ENCODE measurements at places on chromosomes 2 and 18.

DNA sequence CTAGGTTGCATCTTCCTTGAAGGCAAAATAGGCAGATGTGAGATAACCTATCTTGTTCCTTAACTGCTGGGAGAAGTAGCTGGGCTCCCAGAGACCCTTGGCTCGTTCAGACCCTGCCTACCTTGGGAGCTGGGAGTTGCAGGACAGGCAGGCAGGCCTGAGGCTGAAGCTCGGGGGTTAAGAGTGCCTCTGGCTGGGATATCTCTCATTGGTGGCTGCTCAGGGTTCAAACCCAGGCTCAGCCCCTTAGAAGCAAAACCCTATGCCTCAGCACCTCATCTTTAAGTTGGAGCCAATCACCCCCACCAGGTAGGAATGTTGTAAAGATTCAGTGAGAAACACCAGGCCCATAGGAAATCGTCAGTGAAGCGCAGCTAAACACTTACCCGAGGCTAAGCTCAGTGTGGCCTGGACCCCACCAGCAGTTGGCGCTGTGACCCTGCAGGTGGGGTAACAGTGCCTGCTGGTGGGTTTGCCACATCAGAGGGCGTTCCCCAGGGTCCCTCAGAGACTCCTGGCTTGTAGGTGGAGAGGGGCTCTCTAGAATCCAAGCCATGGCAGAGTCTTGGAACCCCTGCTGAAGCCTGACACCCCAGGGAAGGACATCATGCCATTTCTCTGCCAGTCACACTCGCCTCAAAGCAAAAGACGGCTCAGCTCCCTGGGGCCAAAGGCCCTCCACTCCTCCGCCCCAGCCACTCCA is 54.6 kb upstream of the GPR17 start:
- peak; percentile 64 for DNase-seq

DNA sequence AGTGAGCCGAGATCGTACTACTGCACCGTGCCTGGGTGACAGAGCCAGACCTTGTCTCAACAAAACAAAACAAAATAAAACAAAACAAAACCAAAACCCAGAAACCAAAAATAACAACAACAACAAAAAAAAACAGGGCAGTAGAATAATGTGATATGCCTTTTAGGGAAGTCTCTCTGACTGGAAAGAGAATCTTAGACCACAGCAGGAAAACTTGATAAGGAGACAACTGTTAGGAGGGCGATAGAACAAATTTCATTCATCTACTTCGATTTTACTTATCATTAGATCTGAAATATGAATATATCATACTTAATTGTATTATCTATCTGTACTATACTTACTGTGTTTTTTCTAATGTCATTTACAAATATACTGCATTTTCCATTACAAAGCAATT is 109.0 kb upstream of the CNTNAP5 start:
- DNase-seq, result no peak

DNA sequence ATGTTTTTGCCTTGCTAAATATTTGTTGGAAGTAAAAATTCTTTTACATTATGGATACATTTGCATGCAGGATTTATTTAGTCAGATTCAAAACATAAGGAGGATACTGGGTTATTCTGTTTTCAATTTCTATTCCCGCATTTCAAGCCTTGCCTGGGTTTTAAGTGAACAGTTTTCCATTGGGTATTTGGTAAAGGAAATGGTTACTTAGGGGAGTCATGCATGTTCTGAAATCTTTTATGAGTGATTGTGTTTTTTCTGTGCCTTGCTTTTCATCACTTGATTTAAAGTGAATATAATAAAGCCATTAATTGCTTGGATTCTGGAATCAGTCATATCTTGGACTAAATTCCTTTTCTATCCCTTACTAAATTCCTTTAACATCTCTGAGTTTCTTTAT is 12.0 kb upstream of the SP9 start:
- no peak for DNase-seq

DNA sequence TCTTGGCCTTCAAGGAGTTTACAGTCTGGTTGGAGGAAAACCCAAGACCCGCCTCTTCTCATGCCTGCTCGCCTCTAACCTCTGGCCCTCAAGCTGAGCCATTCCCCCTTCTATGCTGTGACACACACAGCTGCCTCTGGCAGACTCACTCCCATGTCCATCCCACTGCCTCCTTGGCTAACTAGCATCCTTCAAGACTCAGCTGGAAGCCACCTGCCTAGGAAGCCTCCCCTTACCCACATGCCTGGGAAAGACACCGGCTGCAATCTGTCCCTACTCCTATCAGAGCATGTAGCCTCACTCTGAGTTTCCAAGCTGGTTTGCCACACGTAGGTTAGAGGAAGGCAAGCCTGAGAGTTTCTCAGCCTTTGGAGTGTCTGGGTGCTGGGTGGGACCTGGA is 6.9 kb upstream of the MGAT4A start:
- DNase-seq, result no peak

DNA sequence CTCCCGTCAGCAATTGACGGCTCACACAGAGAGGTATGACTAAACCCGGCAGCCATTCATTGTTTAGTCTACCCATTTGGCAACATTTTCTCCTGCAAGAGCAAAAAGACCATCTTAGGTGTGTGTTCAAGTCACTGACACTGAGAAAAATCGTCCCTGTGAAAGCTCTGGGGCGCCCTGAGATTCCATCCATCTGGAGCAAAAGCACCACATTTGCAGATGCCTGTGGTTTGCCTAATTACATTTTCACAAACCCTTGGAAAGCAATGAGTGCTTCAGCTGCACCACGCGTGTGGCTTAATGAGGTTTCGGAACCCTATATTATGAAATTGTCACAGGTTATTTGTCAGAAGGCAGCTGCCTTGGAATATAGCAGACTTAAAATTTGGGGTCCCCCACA is 110.7 kb upstream of the PTPRM start:
- no peak for DNase-seq

DNA sequence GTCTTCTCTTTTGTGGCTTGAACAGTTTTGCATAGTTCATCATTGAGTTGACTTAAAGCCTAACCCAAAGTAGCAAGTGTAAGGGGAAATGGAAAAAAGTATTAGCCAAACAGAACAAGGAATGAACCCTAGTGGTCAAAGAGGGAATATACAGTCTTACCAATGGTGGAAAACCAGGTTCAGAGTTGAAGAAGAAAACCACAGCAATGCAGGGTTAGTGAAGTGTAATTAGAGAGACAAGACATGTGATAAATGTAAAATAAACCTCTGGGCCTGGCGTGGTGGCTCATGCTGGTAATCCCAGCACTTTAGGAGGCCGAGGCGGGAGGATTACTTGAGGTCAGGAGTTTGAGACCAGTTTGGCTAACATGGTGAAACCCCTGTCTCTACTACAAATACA is 2.4 kb downstream of the TTN start:
- DNase-seq, result no peak

DNA sequence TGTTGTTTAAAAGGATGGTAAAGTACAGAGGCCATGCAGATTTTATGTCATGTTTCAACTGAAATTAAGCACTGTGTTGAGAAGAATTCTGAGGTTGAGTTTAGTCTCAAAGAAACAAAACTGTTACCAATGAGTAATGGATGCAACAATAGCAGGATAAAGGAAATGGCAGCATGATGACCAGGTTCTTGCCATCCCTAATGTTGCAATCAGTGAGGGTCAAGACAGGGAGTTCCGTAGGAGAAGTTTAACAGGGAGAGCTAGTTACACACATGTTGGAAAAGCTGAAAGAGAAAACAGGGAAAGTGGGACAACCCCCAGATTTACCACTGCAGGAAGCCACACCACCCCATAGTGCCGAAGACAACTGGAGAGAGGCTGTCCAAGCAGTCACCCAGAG is 343.8 kb upstream of the EPHA4 start:
- no peak for DNase-seq

- no peak for DNase-seq
Observed at GRCh38 chr18:33987206-33987605, 237.5 kb downstream of the NOL4 start.

DNA sequence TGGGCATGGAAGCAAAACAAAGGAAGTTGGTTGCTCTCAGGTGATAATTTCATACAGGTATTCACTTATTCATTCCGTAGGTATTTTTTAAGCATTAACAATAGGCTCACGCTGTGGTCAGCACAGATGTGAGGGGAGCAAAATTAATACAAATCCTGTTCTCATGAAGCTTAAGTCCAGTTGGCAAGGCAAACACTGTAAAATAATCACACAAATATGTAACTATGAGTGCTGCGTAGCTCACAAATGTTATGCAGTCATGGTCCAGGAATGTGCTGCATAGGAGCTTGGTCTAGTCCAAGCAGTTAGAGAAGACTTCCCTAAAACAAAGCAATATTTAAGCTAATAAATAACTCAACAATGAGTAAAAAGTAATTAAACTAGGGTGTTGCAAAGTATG is 23.9 kb downstream of the SP5 start:
- DNase-seq, result no peak

GRCh38 chr2:58239243-58239925 is 1.7 kb downstream of the FANCL start:
- no peak for DNase-seq

GRCh38 chr2:120398996-120399888 is 53.3 kb downstream of the INHBB start:
- no peak for DNase-seq

- no peak for DNase-seq
Observed at GRCh38 chr2:224646242-224646846, 61.2 kb upstream of the CUL3 start.

DNA sequence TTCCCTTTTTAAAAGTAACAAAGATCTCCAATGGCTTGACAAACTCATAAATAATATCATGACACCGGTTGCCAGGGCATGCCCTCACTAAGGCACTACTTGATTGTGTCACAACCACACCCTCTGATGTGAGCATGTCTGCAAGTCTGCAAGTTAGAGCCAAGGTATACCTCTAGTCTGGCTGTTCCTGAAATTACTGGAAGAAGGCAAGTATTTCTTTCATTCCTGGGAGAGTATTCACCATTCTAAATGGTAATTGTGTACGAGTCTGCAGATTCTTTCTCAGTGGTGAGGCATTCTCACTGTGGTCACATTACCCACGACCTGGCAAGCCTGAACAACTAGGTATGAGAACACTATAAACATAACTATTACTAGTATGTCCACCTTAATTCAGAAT is 25.7 kb upstream of the RNU4ATAC start:
- no peak for DNase-seq

GRCh38 chr2:48397281-48397680 is 132.7 kb upstream of the STON1 start:
- no peak for DNase-seq

DNA sequence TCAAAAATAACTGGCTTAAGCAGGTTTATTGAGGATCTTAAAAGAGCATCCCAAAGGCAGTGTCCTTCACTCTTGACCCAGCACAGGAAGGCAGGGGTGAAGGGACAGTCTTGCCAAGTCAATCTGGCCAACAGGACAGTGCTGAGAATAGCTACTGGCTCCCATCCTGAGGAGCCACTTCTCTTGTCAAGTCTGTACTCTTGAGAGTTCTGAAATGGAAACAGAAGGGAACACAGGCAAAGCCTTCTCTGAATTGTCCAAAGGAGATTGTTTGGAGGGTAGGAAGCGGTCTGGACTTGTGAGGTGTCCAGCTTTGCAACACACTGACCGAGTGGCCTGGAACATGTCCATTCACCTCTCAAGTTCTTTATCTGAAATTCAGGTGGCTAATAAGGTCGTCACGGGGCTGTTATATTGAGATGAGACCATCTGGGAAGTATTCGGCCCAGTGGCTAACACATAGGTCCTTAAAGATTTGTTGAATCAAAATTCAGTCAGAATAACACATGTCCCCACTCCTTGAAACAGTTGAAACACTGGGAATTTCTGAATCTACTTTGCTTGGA is 99.5 kb upstream of the FHL2 start:
- DNase-seq, result no peak

DNA sequence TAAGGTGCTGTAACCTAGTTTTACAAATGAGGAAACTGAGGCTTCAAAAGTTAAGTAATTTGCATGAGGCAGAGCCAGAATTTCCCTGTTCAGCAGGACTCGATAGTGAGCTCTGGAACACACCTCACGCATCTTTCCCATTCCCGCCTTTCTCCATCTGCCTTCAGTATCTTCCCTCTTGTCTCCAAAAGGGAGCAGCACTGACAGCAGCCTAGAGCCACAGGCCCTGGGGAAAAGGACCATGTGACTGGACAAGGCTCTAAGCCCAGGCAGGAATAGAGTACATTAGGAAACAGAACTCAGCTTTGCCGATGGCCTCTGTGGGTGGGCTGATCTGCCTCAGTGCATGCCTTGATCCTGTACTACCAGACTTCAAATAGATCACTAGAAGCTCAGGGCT is 21.5 kb downstream of the GPR155 start:
- no peak for DNase-seq

- no peak for DNase-seq
Observed at GRCh38 chr18:48138660-48139430, 208.4 kb upstream of the SMAD2 start.

DNA sequence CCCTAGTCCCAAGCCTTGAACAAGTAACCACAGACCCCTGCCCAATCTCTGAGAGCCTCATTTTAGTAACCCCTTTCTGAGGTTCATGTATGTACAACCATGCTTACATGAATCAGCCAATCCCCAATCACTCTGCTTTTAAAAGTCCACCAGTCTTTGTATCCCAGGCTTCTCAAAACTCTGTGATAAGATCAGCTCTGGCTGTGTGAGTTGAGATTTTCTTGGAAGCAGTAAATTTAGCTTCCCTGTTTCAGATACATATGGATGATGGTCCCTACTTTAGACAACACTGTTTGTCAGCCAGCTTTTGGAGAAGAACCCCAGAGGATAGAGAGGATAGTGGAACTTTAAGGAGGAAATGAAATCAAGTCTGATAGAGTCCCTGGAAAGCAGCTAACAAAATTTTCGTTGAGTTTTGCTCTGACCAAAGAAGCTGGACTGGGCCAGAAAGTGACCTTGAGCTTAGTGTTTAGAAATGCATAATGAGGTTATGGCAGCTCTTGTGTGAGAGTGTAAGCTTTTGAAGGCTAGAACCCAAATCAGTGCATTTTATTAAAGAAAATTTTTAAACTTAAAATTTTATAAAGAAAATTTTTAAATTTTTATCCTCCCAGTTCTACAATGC is 3.7 kb downstream of the ADNP2 start:
- no peak for DNase-seq

DNA sequence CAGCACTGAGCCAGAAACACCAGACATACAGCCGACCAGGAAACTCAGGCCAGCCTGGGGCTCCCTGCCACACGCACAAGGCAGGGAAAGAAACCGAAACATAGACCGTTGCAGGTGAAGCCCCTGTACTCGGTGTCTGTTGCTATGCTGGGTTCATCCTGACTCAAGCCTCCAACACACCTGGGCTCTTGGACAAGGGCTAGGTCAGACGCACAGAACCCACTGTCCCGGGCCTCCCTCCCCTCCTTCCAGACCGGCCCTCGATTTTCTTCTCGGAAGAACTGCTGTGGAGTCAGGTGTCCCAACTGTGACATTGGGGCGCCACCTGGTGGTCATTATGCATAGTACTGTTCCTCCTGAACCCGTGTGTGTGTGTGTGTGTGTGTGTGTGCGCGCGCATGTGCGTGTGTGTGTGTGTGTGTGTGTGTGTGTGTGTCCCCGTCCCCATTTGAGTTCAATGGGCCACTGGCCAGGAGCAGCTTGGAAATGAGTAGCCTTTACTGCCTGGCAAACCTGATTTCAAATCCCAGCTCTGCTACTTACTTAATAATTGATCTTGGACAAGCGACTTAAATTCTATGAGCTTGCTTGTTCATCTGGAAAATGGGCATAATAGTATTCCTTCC is 55.4 kb upstream of the GLI2 start:
- peak; percentile 50 for DNase-seq
